ENCODE measurements at places on chromosomes 5 and 9.
A peak's percentile ranks its signal among the peaks of the same experiment; 100 is the strongest.

DNA sequence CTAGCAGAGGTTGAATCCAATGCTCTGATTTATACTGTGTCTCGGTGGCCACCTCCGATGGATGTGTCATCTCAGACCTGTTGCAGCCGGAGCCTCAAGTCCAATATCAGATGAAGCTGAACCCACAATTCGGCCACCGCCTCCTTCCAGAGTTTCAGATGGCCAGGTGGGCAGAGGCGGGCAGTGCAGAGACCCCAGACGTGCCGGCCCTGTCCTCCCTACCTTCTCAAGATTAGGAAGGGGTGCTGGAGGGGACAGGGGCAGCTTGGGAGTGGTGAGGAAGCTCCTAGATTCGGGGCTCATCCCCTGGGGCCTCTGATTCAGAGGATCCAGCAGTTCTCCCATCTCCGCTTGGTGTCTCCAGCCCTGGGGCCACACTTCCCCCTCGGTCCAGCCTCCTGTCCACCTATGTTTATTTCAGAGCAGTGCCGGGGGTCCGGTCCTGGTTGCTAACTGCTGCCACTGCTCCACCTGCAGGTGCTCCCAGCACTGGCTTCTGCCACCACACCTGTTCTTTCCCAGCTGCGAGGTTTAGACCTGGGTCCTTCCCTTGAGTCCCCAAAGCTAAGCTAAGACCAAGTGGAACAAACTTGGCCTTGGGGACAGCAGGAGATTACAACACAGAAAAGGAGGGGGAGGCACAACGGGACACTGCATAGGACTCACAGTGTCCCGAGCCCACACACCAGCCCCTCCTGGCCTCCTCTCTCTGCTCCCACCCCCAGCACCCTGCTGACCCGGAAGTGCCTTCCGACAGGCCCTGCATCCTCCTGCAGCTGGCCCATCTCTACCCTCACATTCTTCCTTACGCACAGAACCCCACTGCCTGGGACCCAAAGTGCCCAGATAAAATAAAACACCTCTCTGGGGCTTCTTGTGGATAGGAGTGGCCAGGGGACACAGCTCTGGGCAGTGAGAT lies 81.6 kb downstream of the NTNG2 start:
- no peak for DNase-seq
- H3K27me3 ChIP-seq = peaks cover 12% of the 10 kb centered on the region
- peak overlapping the region; percentile 55 for H3K4me3 ChIP-seq

GRCh38 chr5:73370095-73370494 lies 78.5 kb downstream of the FOXD1 start:
- H3K4me1 ChIP-seq = no peaks in the 10 kb centered on the region
- no peak overlapping the region for H3K4me3 ChIP-seq
- H3K36me3 ChIP-seq = no peaks in the 10 kb centered on the region
- no peak for DNase-seq
- no peak overlapping the region for H3K27ac ChIP-seq

DNA sequence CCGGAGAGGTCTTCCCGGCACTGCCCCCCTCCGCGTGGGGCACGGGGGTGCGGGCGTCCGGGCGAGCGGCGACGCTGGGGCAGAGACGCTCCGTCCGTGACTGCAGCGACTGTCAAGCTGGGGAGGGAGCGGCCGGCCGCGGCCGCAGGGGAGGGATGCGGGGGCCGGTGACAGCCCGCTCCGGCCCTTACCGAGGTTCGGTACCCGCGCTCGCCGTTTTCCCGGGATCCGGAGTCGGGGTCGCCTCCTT lies 400 bp downstream of the KDM4C start:
- peak overlapping the region; percentile 100 for H3K27ac ChIP-seq
- peaks cover 9% of the 10 kb centered on the region for H3K36me3 ChIP-seq
- DNase-seq = no peak

DNA sequence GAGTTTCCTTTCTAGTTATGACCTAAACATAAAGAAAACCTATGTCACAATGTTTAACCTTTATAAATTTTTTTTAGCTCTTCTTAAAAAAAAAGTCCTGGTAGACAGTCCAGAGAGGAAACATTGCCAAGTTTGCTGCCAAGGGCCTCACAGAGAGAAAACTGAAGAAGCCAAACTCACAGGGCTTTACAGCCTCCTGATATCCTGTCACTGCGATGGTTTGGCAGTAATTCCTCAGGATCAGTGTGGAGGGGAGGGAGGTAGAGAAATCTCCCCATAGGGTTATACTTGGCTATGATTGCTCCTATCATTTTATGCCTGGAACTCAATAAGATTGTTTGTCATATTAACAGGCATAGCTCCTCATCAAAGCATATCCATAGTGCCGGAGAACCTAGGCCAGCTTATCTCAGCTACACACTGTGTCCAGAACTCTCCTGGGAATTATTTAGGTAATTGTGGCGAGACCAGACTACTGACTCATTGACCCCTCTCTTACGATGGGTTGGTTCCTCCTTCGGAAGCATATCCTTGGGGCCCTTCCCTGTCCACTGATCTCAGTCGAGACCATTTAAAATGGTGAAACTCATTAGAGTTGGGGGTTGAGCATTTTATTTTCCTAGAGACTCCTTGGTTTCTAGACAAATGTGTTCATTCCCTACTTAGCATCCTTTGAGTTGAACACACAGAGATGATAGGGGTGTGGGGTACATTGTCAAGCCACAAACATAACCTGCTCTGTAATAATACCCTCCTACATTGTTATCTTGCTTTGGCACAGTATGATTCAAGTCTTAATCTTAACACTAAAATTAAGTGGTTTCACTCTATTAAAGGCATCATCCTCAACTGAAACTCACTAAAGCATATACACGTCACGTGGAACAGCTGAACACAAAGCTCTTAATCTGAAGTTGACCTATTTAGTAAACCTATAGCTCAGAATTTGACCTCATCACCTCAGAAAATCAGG lies 53.4 kb upstream of the TMC1 start:
- peaks cover 6% of the 10 kb centered on the region for H3K27me3 ChIP-seq
- no peaks in the 10 kb centered on the region for H3K36me3 ChIP-seq
- DNase-seq = no peak
- H3K4me1 ChIP-seq = peaks cover 5% of the 10 kb centered on the region
- no peak overlapping the region for H3K27ac ChIP-seq

GRCh38 chr5:154653764-154654485 lies 101.3 kb upstream of the LARP1 start:
- H3K4me3 ChIP-seq = peak overlapping the region; percentile 68
- H3K4me1 ChIP-seq = peaks cover 8% of the 10 kb centered on the region
- no peaks in the 10 kb centered on the region for H3K27me3 ChIP-seq
- DNase-seq = no peak
- peak overlapping the region; percentile 65 for H3K27ac ChIP-seq

- DNase-seq = no peak
- peak overlapping the region; percentile 47 for H3K27ac ChIP-seq
- H3K27me3 ChIP-seq = peaks cover 34% of the 10 kb centered on the region
- no peaks in the 10 kb centered on the region for H3K4me1 ChIP-seq
- H3K36me3 ChIP-seq = no peaks in the 10 kb centered on the region
These were observed 1.3 kb downstream of the FBXL7 start for GRCh38 chr5:15501091-15501791.

DNA sequence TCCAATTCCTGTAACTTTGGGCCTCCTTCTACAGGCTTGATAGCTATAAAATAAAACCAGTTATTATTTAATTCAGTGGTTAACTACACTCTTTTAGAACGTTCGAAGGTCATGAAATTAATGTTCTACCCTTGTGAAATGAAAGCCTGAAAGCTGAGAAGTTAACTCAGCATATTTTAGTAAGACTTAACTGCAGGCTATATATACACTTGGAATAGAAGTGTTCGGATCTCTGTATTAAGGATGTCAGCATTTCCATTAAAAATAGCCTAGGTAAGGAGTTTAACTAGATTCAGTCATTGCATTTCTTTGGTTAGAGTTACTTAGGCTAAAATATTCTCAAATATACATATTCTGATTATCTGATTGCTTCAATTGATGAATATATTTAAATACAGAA lies 229.2 kb downstream of the MRPS30 start:
- no peaks in the 10 kb centered on the region for H3K4me1 ChIP-seq

Data from stimulated activated naive B cell treated with anti-CD40 and anti-IgM and Interleukin-4, amounts not matched to agents 10 μg/mL and 1 μg/mL and 100 μg/mL, for 72 hours (primary cell).